ENCODE measurements at places on chromosomes 2 and 18.

GRCh38 chr18:28560331-28560730 lies 383.4 kb upstream of the CDH2 start:
- DNase-seq = no peak

- no peak for DNase-seq
These were observed 29.8 kb downstream of the TMEM87B start for GRCh38 chr2:112084689-112085374.

DNA sequence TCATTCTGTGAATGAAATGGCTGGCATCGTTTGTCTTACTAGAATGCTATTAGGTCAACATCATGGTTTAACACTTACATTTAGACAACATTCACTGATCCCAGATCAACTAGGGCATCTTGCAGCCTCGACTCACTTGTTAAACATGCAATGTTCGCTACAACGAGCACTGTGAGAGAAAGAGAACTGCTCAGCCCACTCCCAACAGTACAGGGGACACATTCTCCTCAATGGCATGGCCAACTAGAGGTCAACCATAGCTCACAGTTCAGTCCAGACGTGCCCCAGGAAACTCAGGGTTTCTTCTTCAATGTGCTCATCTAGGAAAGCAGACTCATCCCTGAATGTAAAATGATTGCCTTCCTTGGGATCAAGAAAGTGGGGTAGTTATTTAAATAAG lies 5.9 kb downstream of the WIPF1 start:
- DNase-seq = no peak

DNA sequence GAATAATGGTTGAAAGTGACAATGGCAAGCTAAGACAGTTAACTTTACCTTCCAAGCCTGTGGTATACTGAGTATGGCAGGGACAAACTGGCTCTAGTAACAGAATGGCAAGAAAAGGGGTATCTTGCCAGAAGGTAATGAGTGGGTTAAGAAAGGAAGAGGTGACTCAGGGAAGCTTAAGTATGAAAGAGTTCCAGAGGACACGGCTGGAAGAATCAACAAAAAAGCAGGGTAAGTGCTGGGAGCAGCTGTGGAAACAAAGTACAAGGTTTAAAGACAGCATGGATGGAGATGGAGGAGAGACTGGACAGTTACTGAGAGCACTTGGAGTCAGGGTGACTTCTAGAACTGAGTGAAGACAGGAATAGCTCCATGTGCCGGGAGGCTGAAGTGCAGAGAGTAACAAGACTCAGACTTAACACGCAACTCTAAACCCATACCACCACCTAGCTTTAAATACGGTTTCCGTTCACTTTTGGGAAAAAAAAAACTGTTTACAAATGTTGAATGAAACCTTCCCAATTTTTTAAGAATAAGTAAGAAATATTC lies 69.0 kb downstream of the REV1 start:
- DNase-seq = no peak

GRCh38 chr2:51960841-51961335 lies 929.0 kb upstream of the NRXN1 start:
- DNase-seq = no peak
